ENCODE measurements at places on chromosomes 7 and 10.

DNA sequence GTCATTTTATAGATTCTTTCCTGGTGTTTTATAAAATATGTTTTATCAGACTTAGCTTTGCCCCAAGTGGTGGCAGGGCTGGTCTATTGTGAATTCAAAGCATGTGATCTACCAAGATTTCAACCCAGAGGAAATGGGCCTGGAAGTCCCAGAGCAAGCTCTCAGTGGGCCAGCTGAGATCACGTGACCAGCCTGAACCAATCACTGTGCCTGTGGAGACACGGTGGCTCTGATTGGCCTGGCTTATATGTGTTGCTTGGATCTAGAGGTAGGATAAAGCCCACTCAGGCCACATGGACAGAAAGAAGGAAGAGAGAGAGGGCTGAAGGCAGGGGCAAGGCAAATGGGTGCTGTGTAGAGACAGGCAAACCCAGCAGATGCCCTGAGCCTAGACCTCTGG is 65.5 kb upstream of the GATA3 start:
- no peak for DNase-seq

- DNase-seq = no peak
These were observed 458.6 kb downstream of the INHBA start for GRCh38 chr7:41244246-41244645.

GRCh38 chr10:129372172-129372571 is 94.9 kb upstream of the MGMT start:
- DNase-seq = no peak

- no peak for DNase-seq
These were observed 189.9 kb downstream of the ZEB1 start for GRCh38 chr10:31508882-31509281.

- no peak for DNase-seq
These were observed 60.7 kb downstream of the CNTNAP2 start for GRCh38 chr7:146177301-146177700.

DNA sequence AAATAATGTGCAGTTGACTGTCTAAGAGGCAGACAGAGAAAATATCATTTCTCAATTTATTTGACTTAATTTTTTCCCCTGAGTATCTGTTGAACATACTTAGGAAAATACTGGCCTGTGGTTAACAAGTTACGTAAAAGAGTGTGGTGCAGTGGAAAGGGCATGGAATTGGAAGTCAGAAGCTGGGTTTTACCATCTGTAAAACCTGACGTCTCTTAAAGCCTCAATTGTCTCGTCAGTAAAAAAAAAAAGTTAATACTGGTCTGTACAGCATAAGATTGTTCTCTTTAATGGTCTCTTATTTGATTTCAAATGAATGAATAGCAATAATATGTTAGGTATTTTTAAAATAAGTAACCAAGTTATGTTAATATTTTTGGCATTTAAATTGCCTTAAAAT is 67.8 kb downstream of the PHTF2 start:
- DNase-seq = no peak

GRCh38 chr10:4353059-4353655 is 472.9 kb upstream of the AKR1E2 start:
- DNase-seq = no peak

DNA sequence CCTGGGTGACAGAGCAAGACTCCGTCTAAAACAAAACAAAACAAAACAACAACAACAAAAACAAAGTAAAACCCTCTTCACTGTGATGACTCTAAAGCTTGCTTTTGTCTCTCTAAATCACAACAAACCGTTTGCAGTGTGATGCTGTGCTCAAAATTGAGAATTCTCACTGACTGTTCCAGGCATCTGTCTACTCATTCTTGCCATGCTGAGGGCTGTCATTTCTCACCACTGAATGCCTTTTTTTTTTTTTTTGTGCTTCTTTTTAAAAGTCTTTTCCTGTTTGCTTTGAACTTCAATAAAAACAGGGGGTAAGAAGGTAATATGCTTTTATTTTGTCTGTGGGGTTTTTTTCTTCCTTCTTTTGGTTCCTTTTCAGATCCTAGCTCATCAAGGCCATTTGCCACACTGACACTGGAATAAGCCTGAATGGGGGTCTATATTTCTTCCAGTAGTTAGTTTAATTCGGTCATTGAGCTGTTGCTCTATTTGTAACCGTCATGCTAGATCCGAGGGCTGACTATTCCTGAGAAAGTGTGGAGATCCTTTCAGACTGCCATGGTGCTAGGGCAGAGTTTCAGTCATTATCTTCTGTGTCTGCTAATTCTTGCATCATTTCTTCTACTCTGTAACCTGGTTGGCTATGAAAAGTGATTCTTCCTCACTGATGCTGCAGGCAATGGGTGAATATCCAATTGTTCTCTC is 10.6 kb downstream of the FAS start:
- no peak for DNase-seq

GRCh38 chr10:121613456-121613855 is 15.2 kb upstream of the FGFR2 start:
- DNase-seq = no peak

- DNase-seq = no peak
These were observed 62.8 kb downstream of the SAMD9 start for GRCh38 chr7:93054975-93055374.

GRCh38 chr7:100111156-100111555 is 8.0 kb downstream of the TAF6 start:
- no peak for DNase-seq

DNA sequence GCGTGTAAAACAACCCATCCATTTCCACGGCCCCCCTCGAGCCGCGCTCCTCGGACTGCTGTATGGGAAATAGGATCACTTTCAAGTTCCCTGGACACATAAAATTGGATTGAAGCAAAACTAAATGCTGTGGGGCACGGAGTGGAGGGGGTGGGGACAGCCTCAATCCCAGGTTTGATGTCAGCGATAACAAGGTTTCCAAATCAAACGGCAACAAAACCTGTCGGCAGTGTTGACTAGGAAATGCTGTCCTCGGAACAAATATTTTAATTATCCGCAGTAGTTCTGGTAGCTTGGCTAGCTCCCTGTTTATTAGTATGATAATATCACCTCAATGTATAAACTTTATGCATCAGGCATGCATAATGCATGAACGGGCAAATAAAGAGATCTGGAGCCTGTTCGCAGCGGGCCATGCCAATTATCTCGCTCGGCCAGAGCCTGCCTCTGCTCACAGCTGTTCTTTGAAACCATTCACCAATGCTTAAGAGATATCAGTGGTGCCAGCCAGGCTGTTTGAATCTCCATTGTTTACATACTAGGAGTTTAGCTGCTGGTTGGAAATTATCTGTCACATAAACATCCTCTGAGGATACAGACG is 161.1 kb downstream of the PAXIP1 start:
- DNase-seq = peak; percentile 83

DNA sequence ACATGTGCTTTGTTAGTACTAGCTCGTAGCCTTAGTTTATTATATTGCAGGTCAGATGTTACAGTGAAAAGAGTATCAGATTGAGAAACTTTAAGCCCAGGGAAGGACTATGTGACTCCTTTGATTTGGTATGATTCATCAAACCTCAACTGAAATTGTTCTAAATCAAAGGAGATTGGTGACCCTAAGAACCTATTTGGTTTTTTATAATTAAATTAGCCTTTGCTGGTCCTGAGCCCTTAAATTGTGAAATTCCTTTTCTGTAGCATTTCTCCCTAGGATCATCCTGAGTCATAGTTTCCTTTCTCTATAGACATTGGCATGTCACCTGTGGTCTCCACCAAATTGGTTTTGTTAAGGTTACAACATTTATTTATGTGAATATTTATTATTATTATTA is 89.7 kb downstream of the POLR1F start:
- DNase-seq = no peak

GRCh38 chr7:26853788-26854393 is 10.5 kb downstream of the SKAP2 start:
- DNase-seq = peak; percentile 34

DNA sequence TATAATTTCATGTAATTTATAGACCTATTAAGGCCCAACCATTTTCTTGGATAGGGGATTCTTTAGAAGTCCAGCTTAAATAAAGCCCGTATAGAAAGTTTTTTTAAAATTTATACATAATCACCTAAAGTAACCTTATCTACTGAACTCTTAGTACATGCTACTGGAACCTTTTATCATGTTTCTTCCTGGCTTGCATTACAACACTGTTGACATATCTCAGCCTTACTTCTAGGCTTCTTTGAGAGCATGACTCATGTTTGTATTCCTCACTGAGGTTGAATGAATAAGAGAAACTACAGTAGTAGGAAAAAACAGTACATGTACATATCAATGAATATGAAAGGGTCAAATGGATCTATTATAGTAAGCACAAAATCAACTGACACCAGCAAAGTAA is 8.2 kb upstream of the MAGI2 start:
- DNase-seq = no peak

GRCh38 chr7:36304099-36304425 is 85.6 kb upstream of the ANLN start:
- no peak for DNase-seq

GRCh38 chr10:4086131-4086898 is 301.3 kb upstream of the KLF6 start:
- no peak for DNase-seq

DNA sequence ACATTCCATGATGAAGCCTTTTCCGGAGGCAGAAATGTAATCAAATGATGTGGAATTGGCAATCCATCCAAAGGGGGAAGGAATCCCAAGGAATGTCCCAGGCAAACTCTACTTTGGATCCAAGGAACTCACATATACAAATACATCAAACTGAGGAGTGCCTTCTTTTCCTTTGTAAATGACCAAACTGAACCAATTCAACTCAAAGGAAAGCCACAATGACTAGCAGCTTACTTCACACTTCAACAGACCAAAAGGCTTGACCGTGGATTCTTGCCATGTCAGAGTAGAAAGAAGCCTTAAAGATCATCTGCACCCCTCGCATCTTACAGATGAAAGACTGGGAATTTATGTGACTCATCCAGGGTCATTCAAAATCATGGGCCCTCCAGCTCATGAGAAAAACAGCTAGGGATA is 79.7 kb upstream of the MACROH2A2 start:
- no peak for DNase-seq

DNA sequence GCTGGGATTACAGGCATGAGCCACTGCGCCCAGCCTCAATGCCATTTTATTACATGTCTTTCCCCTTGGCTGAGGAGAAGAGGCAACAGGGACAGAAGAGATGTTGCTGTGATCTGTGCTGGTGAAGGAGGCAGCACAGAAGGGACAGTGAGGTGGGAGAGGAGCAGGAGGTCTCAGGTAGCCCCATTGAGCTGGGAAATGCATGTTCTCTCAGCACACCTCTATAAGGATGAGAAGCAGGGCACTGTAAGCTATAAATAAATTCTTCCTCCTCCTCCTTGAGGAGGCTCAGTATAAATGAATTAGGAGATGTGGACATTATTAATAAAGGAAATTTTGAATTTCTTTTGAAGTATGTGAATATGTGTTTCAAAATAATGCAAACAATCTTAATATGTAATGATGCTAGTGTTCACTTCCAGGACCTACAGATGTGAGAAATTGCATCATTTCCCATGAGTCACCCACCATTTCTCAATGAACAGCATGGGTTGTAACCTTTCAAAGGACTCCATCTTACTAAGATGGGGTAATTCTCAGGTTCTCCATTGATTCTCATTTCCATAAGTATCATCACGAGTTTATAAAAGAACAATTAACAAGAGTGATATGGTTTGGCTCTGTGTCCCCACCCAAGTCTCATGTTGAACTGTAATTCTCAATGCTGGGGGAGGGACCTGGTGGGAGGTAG is 88.9 kb upstream of the ODAD2 start:
- DNase-seq = no peak

GRCh38 chr10:76626386-76626785 is 1011.2 kb downstream of the KCNMA1 start:
- no peak for DNase-seq

DNA sequence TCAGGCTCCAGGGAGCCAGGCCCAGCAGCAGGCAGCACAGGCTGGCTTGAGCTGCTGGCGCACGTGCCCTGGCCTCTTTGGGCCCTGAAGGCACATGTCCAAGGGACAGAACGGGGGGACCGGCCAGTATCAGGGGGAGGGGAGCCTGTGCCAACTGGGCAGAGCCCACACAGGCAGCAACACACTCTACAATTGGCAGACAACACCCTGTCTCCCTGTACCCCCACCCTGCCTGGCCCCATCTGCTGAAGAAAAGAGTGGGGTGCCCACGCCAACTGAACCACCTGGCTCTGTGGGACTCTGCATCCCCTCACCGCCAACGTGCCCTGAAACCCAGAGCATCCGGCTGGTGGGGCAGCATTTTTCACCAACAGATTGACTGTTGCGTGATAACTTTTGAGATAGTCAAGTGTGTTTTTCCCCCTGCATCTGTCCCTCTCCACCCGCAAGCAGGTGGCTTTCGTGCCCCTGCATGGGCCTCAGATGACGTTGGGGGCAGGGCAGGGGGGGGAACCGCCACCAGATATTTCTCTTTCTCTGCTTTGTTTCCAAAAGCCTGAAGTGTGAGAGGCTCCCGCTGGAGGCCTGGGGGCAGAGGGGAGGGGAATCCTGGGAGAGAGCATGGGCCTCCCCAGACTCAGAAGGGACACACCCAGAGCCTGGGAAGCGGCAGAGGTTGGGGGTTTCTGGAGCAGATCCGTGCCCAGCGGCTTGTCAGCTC is 21.8 kb downstream of the SLIT1 start:
- DNase-seq = no peak

GRCh38 chr10:49252313-49253034 is 46.5 kb upstream of the C10orf71 start:
- no peak for DNase-seq

GRCh38 chr10:44183667-44184632 is 200.9 kb downstream of the CXCL12 start:
- no peak for DNase-seq

- DNase-seq = no peak
These were observed 28.6 kb upstream of the SAR1A start for GRCh38 chr10:70198696-70199466.

Data from NCI-H748 treated with DMSO at 0.1 percent for 48 hours (cell line).